ENCODE measurements at places on chromosomes 3 and 15. TPM values are rescaled to one million over a fixed set of nuclear protein-coding genes. Genes with fewer than 3 reads are reported as not detected.
A peak's percentile ranks its signal among the peaks of the same experiment; 100 is the strongest.

GRCh38 chr3:113261626-113262303 lies 50.4 kb downstream of the BOC start:
- no peak for DNase-seq

Gene CLDN18
- not detected for total RNA-seq

- no peak for DNase-seq
Measured at GRCh38 chr3:169060037-169060436, 603.5 kb downstream of the MECOM start.

Gene EBLN2
- total RNA-seq: 10.7 TPM

GRCh38 chr3:43178891-43179366 lies 73.0 kb upstream of the POMGNT2 start:
- DNase-seq: no peak

DNA sequence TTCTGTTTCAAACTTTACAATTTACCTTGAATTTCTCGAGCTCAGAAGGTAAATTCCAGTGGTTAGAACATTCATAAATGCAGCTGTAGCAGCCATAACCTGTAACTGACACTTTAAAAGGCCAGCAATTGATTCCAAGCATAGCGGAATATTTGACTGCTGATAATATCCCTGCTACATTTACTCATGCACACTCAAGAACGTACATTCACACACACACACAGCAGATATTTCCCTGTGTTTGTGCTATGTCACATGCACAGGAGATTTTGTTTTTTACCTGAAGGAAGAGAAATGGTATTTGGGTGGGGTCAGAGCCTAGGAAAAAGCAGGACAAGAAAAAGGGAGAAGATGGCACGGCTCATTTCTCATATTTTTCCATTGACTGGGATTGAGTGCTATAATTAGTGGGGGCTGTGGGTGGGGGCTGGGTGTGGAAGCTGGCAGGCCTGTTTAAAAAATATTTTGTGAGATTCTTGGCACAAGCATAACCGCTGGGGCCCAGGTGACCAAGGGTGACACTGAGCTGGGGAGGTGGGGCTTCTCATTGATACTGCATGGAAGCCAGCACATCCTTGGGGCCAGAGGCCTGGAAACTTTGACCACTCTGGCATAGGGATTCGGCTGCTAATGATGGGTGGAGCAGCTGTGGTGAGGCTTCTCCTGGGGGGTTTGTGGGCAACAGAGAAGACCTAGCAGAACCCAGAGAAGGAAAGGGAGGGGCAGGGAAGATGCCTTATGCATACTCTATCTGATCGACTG lies 88.9 kb upstream of the TPRG1 start:
- no peak for DNase-seq

DNA sequence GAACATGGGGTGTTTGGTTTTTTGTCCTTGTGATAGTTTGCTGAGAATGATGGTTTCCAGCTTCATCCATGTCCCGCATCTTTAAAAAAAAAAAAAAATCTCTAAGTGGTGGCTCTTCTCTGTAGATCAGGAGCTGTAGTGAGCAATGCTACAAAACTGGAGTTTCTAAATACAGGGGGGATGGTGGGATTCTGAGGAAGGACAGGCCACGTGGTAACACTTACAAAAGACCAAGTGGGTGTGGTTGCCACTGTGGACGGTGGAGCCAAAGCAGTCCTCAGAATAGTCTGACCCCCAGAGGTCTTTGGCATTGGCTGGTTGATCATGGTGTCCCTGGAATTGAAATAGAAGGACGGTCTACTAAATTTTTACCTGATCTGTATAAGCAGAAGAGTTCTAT lies 7.7 kb downstream of the CCRL2 start:
- DNase-seq: no peak

DNA sequence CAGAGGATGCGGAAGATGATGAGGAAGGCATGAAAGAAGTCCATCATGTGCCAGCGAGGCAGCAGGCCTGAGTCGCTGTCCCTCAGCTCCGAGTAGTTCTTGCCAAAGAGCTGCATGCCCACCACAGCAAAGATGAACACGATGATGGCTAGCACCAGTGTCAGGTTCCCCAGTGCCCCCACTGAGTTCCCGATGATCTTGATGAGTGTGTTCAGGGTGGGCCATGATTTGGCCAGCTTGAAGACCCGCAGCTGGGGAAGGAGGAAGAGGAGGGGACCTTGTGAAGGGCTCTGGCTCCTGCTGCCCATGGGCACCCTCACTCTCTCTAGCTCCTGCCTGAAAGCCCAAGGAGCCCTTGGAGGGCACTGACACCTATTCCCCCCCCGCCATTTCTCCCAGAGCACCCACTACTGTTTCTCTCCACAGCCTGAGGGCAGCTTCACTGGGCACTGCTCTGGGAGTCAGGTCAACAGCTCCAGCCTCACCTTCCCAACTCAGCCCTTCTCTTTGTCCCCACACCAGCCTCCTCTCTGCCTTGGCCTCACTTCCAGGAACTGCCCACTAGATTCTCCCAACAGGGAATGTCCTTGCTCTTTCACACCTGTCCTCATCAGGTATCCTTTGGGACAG lies 63.6 kb downstream of the SCN5A start:
- peak; percentile 5 for DNase-seq

GRCh38 chr3:187914231-187914630 lies 169.0 kb upstream of the BCL6 start:
- DNase-seq: no peak

DNA sequence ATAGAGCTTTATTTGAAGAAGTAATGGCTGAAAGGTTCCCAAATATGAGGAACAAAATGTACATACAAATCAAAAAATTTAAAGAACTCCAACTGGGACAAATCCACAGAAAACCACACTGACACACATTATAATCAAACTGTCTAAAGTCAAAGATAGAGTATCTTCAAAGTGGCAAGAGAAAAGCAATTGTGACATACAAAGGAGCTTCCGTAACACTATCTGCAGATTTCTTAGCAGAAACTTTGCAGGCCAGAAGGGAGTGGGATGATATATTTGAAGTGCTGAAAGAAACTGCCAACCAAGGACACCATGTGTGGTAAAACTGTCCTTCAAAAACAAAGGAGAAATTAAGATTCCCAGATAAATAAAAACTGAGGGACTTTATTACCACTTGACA lies 91.9 kb downstream of the SENP2 start:
- DNase-seq: no peak

- no peak for DNase-seq
Measured at GRCh38 chr3:10520072-10520471, 14.7 kb upstream of the ATP2B2 start.

Gene TMEM207
- not detected for total RNA-seq

Gene MAGEF1
- total RNA-seq: 68.4 TPM

Gene CYP1A2
- total RNA-seq: 0.09 TPM

Gene DPPA2
- total RNA-seq: 1.4 TPM

DNA sequence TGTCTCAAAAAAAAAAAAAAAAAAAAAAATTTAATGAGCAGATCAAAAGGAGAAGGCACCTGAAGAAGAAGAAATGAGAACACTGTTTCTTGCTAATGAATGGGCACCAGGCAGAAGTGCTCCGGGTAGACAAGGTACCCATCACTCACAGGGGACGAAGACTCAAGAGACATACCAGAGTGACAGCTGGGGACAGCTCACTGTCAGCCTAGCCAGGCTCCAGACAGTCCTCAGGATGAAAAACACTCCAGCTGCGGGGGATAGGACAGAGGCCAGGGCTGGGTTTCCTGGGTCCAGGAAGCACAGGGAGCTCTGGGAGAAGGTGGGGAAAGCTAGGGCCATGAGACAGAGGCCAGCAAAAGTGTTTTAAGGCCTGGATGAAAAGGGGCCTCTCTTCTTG lies 48.5 kb upstream of the PARL start:
- no peak for DNase-seq

GRCh38 chr15:42457445-42458442 lies 33.2 kb downstream of the ZNF106 start:
- peak; percentile 60 for DNase-seq

- DNase-seq: no peak
Measured at GRCh38 chr3:71369701-71370391, 213.7 kb downstream of the FOXP1 start.

DNA sequence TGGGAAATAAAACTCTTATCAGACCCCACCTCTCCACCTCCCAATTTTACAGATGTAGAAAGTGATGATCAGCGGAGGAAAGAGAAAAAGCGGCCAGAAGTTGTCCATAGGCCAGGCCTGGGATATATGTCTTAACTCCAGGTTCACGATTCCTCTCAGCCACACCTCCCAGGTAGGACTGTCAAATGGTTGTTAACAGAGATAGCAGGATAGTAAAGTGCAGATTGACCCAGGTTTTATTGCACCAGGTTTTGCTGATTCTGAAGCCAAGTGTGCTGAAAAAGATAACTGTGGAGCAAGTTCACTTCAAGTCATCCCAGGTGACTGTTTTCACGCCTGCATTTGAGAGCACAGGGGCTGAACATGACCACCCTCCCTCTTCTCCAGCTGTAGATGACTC lies 36.1 kb downstream of the LSM3 start:
- DNase-seq: no peak

Gene TGM4
- total RNA-seq: 0.09 TPM

Gene GOLGA6L9
- total RNA-seq: 19.1 TPM

Gene NR2E3
- 1.2 TPM for total RNA-seq

DNA sequence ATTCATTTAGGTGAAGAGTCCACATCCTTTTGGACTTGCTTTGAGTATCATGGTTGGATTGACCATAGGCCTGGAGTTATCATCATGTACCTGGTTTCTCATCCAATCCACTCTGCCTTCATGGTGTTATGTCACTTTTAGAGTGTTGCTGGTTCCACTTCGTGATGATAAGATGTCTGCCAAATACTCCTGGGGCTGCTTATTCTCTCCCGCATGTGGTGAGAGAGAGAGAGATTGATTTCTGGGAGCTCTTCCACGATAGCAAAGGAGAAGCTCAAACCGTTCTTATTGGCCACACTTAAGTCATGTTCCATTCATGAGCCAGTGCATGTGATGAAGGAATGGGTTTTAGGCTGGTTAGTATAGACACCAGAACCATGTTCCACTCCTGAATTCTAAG lies 47.6 kb downstream of the MITF start:
- no peak for DNase-seq

- no peak for DNase-seq
Measured at GRCh38 chr15:81785679-81786078, 260.1 kb downstream of the MEX3B start.

DNA sequence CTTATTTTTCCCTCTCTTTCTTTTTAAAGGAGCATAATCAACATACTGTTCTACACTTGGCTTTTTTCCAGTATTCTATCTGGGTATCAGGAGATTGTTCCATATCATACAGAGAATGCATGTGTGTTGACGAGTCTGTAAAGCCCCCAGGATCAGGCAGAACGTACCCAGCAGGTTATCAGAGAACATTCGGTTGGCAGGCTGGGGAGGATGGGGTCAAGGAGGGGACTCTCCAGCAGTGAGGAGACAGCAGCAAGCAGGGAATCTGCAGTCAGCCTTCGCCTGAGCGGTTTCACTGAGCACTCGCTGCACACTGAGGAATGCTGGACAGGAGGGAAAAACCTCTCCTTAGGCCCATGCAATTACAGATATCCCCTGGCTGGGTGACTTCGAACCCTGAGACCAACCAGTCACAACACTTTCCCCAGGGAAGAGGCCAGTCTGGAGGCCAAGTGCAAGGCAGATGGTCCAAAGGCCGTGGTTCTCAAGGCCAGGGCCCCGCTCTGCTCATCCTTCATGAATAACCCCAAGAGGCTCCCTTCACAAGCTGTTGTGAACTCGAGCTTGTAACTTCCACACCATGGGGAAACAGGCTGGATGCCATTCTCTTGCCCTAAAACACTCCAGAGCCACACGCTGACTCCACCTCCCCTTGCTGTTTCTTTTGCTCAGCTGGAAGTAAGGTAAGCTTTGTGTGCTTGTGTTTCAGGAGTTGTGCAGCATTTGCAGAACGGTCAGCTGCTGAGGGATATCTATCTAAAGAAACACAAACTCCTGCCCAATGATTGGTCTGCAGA lies 60.1 kb downstream of the PXYLP1 start:
- no peak for DNase-seq

DNA sequence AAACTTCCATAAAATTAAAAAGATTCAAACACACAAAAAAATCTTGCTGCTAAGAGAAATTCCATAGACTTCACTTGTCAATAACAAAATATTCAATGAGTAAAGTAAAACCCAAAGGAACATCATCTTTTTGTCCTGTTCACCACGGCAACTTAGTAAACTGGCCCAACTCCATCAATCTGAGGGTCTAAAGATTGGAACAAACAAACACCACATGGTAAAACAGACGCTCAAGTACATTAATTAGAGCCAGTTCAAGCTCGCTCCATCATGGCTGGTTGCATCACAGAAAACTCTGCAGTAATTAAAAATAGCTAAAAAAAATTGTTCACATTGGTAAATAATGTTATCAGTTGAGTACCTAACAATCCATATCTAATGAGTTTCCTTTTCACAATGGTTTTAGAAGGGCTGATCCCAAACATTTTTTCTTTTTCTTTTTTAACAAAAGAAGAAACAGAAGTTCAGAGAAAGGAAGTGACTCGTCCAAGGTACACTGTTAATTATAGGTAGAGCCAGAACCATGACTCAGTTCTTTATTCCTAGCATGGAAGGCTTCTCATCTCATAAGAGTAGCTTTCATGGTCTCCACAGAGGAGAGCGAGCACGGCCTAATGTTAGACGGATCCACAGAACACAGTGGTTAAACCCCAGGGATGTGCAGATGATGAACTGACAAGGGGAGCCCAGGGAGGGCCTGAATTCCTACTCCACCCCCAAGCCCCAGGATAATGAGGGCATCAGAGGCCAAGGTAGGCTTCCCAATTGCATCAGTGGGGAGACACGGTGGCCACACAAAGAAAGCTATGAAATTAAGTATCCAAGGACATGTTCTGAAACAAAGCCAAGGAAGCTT lies 79.2 kb upstream of the ARHGEF3 start:
- DNase-seq: no peak

DNA sequence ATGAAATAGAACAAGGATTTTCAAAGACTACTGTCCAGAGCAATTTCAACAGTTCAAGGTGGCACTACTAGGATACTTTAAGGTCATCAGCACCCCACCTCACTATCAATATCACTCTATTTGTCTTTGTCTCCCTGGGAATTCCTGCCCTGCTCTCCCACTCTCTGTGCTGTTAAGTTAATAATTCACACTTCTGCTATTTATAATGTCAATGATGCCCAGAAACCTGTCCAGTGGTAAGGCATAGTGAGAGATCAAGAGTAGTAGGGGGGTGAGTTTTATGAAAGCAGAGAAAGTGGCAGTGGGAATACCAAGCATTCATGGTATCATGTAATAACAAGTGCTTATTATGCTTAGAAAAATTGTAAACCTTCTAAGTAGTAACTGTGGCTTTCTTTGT lies 7.3 kb downstream of the TMCO5A start:
- no peak for DNase-seq
